ENCODE measurements at places on chromosomes 1 and 21.

DNA sequence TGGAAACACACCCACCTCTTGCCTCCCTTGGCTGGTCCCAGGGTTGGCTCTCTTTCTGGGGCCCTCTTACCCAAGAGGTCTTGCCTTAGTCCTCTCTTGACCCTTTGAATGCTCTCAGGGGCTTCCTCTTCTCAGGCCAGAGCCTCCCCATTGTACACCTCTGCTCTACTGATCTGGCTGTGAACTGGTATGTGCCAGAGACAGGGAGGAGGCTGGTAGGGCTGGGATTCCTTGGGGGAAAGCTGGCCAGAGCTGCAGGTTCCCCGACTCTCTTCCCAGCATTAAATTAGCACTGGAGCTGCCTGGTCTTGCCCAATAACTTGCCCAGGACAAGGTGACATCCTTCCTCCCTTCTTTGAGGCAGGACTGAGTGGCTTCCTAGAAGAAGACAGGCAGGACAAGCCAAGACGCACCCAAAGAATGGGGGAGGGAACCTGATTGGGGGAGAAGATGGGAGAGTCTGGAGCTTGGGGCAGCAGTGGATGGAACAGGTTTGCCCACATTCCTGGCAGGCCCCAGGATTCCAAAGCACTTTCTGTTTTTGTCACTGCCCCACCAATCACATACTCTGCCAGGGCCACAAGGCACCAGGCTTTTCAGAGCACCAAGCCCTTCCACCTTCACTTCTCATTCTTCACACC lies 37.2 kb upstream of the CITED4 start:
- no peak for DNase-seq

GRCh38 chr21:14080040-14080763 lies 130.6 kb downstream of the LIPI start:
- DNase-seq = no peak

DNA sequence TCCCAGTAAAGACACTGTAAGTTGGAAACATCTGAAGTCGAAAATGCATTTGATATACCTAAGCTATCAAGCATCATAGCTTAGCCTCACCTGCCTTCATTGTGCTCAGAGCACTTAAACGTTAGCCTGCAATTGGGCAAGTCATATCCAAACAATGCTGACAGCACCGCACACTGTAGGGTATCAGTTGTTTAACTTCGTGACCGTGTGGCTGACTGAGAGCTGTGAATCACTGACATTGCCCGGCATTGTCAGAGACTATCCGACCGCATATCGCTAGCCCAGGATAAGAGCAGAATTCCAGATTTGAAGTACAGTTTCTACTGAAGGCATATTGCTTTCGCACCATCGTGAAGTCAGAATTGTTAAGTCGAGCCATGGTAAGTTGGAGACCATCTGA lies 41.5 kb downstream of the GALNT2 start:
- no peak for DNase-seq

DNA sequence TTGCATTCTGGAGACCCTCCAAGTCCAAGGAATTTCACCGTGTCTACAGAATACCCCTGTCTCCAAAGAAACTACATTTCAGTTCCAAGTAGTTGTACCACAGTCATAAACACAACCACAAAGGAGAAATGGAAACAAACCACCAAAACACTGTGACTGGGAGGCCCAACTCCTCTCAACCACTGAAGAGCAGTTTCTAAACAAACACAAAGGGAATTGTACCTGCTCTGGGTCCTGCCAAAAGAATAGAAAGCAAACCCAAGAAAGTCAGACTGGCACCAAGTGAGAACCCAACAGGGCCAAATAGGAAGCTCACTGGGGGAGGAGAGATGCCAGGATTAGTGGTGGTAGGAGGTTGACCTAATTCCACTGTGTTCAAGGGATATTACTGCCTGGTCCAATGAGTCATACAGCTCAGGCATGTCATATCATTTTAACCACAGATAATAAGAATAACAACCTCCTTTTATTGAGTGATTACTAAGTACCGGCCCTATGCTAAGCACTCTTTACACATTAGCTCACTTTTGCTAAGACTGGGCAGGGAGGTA lies 123.9 kb upstream of the PPP2R5A start:
- DNase-seq = no peak

DNA sequence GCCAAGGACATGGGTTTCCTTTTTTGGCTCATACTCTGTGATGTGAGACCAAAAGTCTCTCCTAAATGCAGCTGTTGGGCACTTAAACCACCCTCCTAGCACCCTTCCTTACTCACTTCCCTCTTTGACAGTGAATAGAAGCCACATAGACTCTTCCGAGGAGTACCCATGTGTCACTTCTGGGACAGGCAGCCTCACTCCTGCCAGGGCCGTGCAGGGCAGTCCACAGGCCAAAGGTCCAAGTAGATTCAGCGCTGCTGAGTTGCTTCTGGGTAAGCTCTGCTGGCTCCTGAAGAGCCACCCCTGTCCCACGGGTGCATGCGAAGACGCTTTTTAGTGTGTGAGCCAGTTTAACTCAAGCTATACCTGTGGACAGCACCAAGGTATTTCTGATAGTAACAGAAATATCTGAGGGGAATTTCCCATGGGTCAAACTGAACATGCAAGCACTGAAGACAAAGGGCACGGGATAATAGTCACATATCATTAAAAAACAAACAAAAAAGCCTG lies 36.8 kb upstream of the BMP8B start:
- no peak for DNase-seq

DNA sequence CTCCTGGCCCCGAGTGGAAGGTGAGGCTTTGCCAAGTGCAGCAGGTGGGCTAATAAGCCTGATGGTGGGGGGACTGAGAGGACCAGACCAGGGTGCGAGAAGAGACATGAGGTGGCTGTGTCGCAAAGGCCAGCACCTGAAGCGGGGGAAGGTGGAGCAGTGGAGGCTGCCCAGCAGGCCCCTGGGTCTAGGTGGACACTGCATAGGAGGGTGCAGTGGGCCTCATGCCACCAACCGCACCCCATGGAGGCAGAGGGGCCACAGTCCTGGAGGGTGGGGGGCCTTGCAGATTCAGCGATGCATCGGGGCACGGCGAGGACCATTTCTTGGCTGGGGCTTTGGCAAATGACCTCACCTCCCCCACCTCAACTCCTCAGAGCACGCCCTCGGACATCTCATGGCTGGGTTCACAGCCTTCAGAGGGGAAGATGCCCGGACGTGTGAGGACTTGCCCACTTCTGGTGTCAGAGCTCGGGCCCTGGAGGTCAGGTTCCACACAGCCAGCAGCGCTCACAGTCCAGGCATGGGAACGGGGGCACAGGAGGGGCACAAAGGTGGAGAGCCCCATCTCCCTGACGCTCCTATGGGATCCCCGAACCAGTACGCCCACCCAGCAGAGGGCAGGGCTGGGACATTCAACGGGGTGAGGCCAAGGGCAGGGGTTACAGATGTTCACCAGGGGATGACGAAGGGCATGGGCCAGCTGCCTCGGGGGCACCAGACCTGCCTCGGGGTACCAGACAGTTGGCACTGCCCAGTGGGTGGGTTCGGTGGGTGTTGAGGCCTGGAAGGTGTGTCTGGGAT lies 35.4 kb downstream of the UBE2G2 start:
- no peak for DNase-seq

- no peak for DNase-seq
Observed at GRCh38 chr21:15617964-15618363, 111.8 kb upstream of the USP25 start.

DNA sequence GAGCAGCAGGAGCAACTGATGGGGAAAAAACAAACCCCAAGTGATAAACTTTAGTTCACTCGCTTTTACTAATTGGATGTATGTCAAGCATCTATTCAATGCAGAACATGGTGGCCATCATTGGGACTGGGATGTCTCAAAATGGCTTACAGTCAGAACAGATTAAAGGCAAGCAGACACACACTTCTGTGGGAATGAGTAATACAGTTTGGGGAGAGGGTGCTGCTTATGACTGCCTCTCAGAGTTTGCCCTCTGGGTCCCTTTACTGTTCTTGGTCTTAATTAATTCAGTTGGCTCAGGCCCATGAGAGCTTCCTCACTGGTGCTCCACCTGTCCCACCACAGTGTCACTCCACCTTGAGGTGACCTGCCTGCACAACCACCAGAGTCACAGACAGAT lies 119.5 kb downstream of the TBX19 start:
- no peak for DNase-seq

DNA sequence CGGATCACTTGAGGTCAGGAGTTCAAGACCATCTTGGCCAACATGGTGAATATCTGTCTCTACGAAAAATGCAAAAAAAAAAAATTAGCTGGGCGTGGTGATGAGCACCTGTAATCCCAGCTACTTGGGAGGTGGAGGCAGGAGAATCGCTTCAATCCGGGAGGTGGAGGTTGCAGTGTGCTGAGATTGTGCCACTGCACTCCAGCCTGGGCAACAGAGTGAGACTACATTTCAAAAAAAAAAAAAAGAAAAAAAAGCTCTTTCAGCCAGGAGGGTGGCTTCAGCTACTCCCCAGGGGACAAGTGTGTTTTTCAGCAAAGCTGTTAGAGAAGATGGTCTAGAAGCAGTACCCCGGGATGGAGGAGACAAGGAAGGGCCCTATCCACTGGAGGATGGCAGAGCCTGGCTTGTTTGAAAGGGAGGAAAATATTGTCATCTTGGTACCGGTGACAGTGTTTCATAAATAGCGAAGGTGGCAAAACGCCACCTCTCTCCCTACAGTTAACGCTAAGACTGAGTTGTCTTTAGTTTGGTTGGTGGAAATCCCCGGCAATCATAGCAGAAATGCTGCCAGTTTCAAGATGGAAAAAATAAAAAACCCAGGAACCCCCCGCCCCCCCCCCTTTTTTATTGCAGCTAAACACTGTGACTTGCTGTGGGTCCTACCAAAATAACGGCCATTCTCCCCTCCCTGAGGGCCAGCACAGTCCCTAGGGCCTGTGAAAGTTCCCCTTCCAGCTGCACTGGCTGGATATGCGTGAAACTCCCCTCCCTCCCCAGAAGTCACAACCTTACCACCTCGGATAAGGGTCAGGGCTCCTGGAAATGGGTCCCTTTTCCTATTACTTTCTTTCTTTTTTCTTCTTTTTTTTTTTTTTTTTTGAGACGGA lies 3.5 kb downstream of the PIK3CD start:
- DNase-seq = no peak

- no peak for DNase-seq
Observed at GRCh38 chr1:199851439-199852140, 175.9 kb upstream of the NR5A2 start.

DNA sequence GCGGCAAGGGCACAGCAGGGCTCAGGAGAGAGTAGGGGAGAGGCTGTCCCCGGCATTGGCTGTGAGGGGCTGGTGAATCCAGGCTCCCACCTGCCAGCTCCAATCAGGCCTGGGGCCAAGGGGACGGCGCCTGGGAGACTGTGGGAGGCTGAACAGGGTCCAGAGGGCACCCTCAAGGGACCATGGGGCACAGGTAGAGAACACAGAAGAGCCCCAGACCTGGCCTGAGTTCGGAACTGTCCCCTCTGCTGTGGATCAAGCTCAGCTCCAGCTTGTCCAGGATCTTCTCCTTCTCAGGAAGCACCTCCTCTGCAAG lies 67.0 kb downstream of the KCNAB2 start:
- DNase-seq = no peak

DNA sequence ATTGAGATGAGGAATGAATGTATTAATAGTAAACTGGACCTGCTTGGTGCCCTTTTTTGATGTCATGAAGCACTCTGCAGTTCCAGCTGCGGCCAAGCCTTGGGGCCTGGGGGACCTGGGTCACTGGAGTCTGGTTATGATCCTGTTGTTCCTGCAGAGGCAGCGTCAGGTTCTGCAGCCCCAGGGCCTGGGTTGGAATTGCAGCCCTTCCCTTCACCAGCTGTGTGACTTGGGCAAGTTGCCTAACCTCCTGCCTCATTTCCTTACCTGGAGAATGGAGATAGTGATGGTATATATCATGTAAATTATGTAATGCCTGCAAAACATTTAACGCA lies 9.1 kb upstream of the ATP5PO start:
- no peak for DNase-seq

GRCh38 chr1:39407896-39408640 lies 83.4 kb upstream of the BMP8A start:
- no peak for DNase-seq

DNA sequence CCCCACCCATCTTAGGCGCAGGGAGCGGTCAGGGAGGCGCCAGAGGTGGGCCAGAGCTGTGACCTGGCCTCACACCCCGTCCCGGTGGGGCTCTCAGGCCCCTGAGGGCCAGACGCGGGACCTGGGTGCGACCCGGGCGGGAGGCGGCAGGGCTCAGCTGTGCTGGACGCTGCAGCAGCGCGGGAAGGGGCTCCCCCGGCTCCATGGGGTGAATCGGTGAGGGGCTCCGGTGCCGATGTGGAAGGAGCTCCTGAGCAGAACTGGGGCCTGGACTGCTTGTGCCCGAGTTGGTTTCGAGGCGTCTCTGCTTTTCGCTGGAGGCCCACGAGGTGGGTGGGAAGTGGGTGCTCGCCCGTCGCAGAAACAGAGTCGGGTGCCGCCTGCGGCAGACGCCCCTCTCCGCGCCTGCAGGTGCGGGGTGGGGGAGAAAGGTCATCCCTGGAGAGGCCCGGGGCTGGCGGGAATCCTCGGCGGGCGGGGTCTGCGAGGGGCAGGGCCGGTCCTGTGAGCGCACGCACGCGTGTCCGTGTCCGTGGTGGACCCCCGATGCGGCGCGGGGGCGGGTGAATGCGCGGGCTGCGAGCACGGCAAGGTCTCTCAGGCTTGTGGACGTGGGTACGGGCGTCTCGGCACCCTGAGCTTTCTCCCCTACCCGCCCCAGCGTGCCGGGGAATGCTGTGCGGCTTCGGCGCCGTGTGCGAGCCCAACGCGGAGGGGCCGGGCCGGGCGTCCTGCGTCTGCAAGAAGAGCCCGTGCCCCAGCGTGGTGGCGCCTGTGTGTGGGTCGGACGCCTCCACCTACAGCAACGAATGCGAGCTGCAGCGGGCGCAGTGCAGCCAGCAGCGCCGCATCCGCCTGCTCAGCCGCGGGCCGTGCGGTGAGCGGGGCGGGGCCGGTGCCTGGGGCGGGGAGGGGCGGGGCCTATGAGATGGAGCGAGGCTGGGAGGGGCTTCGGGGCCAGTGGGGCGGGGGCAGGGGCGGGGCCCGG lies 20.4 kb downstream of the AGRN start:
- peak; percentile 64 for DNase-seq

DNA sequence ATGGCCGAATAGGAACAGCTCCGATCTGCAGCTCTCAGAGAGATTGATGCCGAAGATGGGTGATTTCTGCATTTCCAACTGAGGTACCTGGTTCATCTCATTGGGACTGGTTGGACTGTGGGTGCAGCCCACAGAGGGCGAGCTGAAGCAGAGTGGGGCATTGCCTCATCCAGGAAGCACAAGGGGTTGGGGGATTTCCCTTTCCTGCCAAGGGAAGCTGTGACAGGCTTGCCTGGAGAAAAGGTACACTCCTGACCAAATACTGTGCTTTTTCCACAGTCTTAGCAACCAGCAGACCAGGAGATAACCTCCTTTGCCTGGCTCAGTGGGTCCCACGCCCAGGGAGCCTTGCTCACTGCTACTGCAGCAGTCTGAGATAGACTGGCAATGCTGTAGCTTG lies 66.9 kb downstream of the HSD3B1 start:
- DNase-seq = no peak

- DNase-seq = no peak
Observed at GRCh38 chr1:43147625-43148327, 24.3 kb downstream of the EBNA1BP2 start.

GRCh38 chr21:21102896-21103295 lies 104.7 kb downstream of the NCAM2 start:
- no peak for DNase-seq

GRCh38 chr1:192635939-192636338 lies at the start of gene RGS13:
RGS13 (plus strand) TSS chr1:192636147; CDS start chr1:192644335, 8,188 bp downstream.
- DNase-seq = no peak

GRCh38 chr1:93716163-93716562 lies 34.5 kb upstream of the BCAR3 start:
- DNase-seq = no peak
